ENCODE measurements at places on chromosomes 2 and 18.

DNA sequence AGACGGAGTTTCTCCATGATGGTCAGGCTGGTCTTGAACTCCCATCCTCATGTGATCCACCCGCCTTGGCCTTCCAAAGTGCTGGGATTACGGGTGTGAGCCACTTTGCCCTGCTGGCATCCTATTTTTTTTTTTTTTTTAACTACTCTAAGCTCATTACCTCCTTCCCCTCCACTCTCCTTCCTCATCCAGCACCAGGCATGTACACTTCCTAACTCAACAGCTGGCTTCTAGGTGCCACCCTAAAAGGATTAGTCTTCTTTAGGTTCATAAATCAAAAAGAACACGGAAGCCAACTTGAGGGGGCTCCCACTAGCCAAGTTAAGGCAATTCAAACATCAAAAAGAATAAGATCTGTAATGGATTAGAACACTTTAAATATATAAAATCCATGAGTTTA is 70.6 kb upstream of the TEX51 start:
- no peak for DNase-seq
- no peaks in the 10 kb centered on the region for H3K27me3 ChIP-seq
- no peak overlapping the region for H3K27ac ChIP-seq
- no peaks in the 10 kb centered on the region for H3K36me3 ChIP-seq
- no peak overlapping the region for H3K4me3 ChIP-seq
- no peaks in the 10 kb centered on the region for H3K4me1 ChIP-seq

GRCh38 chr2:202909394-202910192 is 1.9 kb downstream of the WDR12 start:
- no peaks in the 10 kb centered on the region for H3K27me3 ChIP-seq
- DNase-seq: no peak
- H3K4me3 ChIP-seq: no peak overlapping the region
- no peak overlapping the region for H3K27ac ChIP-seq
- H3K4me1 ChIP-seq: peaks cover 21% of the 10 kb centered on the region

DNA sequence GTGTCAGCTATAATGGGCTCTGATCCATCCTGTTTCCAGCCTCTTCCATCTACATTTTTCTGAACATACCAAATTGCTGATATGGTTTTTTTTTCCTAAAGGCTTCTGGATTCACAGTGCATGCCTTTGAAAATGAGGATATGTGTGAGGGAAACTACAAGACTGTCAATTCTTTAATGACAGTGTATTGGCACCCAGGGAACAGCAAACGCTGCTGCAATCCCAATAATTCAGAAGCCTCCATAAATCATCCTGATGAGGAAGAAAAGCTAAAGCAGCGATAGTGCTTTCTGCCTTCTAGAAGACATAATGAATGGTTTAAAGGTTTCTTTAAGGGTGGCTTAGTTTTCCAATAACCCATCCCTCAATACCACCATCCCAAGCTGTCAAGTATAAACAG is 304.5 kb upstream of the PKDCC start:
- DNase-seq: no peak
- H3K4me1 ChIP-seq: no peaks in the 10 kb centered on the region
- H3K4me3 ChIP-seq: no peak overlapping the region

DNA sequence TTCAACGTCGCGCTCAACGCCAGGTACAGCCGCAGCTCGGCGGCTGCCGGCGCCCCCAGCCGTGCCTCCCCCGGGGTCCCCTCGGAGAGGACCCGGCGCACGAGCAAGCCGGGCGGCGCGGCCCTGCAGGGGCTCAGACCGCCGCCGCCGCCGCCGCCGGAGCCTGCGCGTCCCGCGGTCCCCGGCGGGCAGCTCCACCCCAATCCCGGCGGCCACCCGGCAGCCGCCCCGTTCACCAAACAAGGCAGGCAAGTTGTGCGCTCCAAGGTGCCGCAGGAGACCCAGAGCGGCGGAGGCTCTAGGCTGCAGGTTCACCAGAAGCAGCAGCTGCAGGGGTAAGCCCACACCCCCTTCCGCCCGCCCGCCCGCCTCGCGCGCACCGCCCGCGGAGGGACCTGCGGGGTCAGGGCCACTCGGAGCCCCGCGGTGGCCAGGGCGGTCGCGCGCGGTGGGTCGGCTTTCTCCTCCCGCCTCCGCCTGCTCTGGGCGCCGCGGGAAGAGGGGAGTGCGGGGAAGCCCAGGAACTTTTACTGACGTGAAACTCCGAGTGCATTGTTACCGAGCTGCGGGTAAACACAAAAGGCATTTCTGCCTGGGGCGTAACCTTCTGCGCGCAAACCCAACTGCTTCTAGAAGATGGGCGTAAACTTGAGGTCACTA is 861 bp downstream of the LTBP1 start:
- H3K4me3 ChIP-seq: peak overlapping the region; percentile 87
- H3K36me3 ChIP-seq: no peaks in the 10 kb centered on the region
- peaks cover 4% of the 10 kb centered on the region for H3K4me1 ChIP-seq
- peak; percentile 71 for DNase-seq
- H3K27ac ChIP-seq: peak overlapping the region; percentile 93
- H3K27me3 ChIP-seq: no peaks in the 10 kb centered on the region

DNA sequence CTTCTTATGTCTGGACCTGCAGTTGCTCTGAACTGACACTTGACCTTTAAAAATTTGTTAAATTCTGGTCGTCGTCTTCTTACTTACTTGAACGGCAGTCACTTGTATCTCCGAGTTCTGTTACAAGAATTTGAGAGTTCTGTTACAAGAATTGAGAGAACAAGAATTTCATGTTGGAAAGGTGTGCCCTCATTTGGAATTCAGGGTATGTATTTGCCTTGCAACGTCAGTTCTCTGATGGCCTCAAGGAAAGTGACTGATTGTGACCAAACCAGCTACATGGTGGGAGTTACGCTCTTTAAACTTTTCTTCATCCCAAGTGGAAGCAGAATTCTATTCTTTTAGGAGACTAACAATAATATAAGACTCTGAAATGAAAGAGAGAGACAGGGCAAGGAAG is 320.0 kb upstream of the TRIB2 start:
- no peaks in the 10 kb centered on the region for H3K27me3 ChIP-seq
- no peak overlapping the region for H3K27ac ChIP-seq
- no peak for DNase-seq
- H3K36me3 ChIP-seq: no peaks in the 10 kb centered on the region

Measured in heart left ventricle (tissue), 16 donors.